ENCODE measurements at places on chromosomes 5 and 9.
A peak's percentile ranks its signal among the peaks of the same experiment; 100 is the strongest.

DNA sequence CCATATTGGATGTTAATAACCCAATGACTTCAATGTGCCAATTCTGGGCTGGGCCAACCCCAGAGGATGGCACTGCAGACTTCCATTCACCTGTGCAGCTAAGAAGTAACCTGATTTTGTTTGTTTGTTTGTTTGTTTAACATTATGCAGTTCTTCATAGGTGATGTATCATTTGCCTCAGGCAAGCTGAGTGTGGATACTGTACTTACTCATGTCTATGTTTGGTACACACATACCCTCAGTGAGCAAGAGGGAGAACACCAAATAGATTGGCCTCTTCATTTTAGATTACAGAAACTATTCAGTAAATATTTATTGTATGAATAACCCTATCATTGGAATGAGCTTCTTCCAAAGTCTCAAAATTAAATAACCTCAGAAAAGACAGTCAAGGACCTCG lies 180.2 kb upstream of the SMC2 start:
- H3K27me3 ChIP-seq = no peaks in the 10 kb centered on the region
- no peak for DNase-seq
- no peak overlapping the region for H3K4me3 ChIP-seq
- no peak overlapping the region for H3K27ac ChIP-seq
- H3K36me3 ChIP-seq = no peaks in the 10 kb centered on the region
- H3K4me1 ChIP-seq = no peaks in the 10 kb centered on the region

DNA sequence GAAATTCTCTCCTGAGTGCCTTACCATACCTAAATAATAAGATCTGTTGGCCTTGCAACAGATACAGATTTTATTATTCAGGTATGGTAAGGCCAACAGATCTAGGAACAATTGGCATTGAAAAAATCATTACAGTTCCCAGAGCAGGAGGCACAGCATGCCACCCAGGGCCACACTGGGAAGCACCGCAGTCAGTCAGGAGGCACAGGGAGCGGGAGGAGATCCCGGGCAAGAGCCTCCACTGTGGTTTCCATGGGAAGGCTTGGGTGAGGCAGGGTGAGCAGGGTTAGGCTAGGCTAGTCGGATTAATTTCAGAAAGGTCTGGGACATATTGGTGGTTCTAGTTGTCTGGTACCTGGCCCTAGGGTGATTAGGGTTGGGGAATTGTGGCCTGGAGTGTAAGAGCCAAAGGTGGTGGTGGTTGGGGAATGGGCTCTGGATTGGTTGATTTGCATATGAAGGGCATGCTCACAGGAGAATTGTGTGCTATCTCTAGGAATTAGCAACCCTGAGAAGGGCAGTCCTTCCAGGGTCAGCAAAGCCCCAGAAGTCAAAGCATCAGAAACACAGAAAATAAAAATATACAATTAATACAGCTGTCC lies 111.4 kb downstream of the PDE8B start:
- no peak overlapping the region for H3K4me3 ChIP-seq
- no peaks in the 10 kb centered on the region for H3K36me3 ChIP-seq
- H3K27ac ChIP-seq = no peak overlapping the region
- H3K4me1 ChIP-seq = peaks cover 6% of the 10 kb centered on the region

GRCh38 chr5:124628721-124629596 lies 117.5 kb downstream of the ZNF608 start:
- no peak for DNase-seq
- H3K4me3 ChIP-seq = no peak overlapping the region
- H3K27ac ChIP-seq = peak overlapping the region; percentile 90
- peaks cover 13% of the 10 kb centered on the region for H3K36me3 ChIP-seq

DNA sequence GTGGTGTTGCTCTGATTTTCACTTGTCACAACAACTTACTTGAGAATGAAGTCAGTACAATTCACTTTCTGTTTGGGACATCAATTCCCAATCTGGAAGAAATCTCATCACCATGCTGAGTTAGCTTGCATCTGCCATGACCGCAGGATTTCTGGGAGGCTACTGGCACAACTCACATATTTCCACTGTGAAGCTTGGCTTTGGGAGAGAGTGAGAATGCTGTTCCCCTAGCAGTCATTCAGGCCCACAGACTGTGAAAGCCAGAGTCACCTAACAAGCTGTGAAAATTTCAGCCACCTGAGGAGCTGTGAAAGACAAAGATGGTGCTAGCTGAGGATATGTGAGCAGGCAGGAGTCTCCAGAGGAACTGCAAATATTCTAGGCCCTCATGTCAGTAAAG lies 365.2 kb upstream of the TUSC1 start:
- no peaks in the 10 kb centered on the region for H3K4me1 ChIP-seq
- H3K4me3 ChIP-seq = no peak overlapping the region
- no peaks in the 10 kb centered on the region for H3K36me3 ChIP-seq

DNA sequence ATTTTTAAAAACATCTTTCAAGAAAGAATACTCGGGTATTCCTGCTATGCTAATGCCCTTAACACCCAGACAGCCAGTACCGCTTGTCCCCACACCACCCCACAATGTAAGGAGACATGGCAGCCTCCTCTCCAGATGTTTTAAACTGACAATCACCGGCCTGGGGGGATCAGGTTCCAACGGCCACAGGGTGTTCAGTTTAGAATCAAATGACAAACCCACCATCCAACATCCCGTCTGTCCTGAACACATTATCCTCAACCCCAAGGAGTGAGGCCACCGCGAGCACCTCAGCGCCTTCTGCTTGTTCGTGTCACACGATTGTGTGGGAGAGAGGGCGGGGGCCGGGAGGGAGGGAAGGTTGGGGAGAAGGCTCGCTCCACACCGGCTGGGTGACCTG lies 152.8 kb downstream of the PAX5 start:
- H3K27ac ChIP-seq = no peak overlapping the region
- H3K36me3 ChIP-seq = no peaks in the 10 kb centered on the region
- H3K4me1 ChIP-seq = no peaks in the 10 kb centered on the region
- DNase-seq = no peak
- H3K27me3 ChIP-seq = peaks cover 67% of the 10 kb centered on the region

- DNase-seq = no peak
- peaks cover 11% of the 10 kb centered on the region for H3K36me3 ChIP-seq
- H3K27me3 ChIP-seq = no peaks in the 10 kb centered on the region
- no peak overlapping the region for H3K4me3 ChIP-seq
- no peak overlapping the region for H3K27ac ChIP-seq
These were observed 219.2 kb downstream of the DCP2 start for GRCh38 chr5:113195771-113196170.

- no peak for DNase-seq
- peaks cover 4% of the 10 kb centered on the region for H3K36me3 ChIP-seq
- no peak overlapping the region for H3K4me3 ChIP-seq
- no peaks in the 10 kb centered on the region for H3K4me1 ChIP-seq
- H3K27ac ChIP-seq = no peak overlapping the region
These were observed 144.2 kb upstream of the EPB41L4A start for GRCh38 chr5:112563169-112563826.

GRCh38 chr5:168469816-168470215 lies 16.5 kb upstream of the RARS1 start:
- H3K27me3 ChIP-seq = no peaks in the 10 kb centered on the region
- H3K4me3 ChIP-seq = no peak overlapping the region
- peaks cover 30% of the 10 kb centered on the region for H3K36me3 ChIP-seq
- DNase-seq = no peak

- no peak overlapping the region for H3K27ac ChIP-seq
- DNase-seq = no peak
- H3K27me3 ChIP-seq = peaks cover 11% of the 10 kb centered on the region
- peaks cover 2% of the 10 kb centered on the region for H3K36me3 ChIP-seq
- H3K4me1 ChIP-seq = peaks cover 15% of the 10 kb centered on the region
- no peak overlapping the region for H3K4me3 ChIP-seq
These were observed 212.4 kb downstream of the RFK start for GRCh38 chr9:76181781-76182180.

GRCh38 chr9:4081956-4082355 lies 217.9 kb downstream of the GLIS3 start:
- H3K27ac ChIP-seq = no peak overlapping the region
- H3K36me3 ChIP-seq = peaks cover 9% of the 10 kb centered on the region
- H3K4me1 ChIP-seq = peaks cover 26% of the 10 kb centered on the region
- no peak overlapping the region for H3K4me3 ChIP-seq
- no peak for DNase-seq

DNA sequence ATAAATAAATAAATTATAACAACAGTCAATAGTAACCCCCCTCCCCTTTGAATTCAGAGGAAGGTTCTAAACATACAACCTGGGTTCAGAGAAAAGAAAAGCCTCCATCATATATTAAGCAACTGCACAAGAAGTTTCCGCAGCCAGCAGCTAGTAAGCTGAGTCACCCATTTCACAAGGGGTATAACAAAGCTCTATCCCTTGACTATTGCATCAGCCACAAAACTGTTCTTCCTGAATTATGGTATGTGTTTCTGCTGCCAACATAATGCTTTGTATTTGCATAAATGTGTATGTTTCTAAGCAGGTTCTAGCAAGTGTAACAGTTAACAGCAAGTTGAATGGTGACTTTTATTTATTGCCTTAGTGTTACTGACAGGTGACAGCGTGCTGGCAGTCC lies 6.8 kb upstream of the CEP120 start:
- no peaks in the 10 kb centered on the region for H3K36me3 ChIP-seq
- no peak overlapping the region for H3K27ac ChIP-seq

DNA sequence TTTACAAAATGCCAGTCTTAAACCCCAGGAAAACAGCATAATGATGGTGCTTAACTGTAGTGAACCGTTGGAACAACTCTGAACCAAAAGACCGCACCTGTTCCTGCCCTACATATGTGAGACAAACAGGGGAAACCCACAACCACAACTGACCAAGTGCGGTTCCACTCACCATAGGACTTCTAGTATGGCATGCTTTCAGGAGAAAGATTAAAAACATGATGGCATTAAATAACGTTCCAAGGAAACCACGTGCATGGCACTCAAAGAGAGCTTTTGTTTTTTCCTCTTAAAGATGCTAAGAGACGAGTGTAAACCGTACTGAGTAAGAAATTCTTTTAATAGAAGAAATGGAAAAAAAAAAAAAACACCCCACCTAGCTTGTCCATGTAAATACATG lies 119.8 kb downstream of the SSBP2 start:
- peaks cover 9% of the 10 kb centered on the region for H3K36me3 ChIP-seq
- no peak overlapping the region for H3K4me3 ChIP-seq
- H3K4me1 ChIP-seq = peaks cover 10% of the 10 kb centered on the region
- no peak for DNase-seq
- no peaks in the 10 kb centered on the region for H3K27me3 ChIP-seq

- H3K27me3 ChIP-seq = no peaks in the 10 kb centered on the region
These were observed 27.6 kb downstream of the TCF7 start for GRCh38 chr5:134142052-134142451.

DNA sequence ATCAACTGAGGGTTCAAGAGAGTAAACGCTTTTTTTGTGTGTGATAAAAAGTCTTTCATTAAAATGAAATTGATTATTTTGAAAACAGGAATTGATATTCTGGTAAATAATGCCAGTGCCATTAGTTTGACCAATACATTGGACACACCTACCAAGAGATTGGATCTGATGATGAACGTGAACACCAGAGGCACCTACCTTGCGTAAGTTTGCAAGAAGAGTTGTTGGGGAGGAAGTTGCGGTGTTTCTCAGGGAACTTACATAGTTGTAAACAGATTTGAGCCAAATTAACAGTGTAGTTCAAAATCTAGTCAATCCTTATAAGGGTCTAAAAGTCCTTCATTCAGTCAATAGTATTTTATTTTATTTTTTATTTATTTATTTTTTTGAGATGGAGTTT lies 28.9 kb downstream of the HSDL2 start:
- no peak for DNase-seq
- no peak overlapping the region for H3K4me3 ChIP-seq
- no peaks in the 10 kb centered on the region for H3K4me1 ChIP-seq
- H3K27me3 ChIP-seq = no peaks in the 10 kb centered on the region

DNA sequence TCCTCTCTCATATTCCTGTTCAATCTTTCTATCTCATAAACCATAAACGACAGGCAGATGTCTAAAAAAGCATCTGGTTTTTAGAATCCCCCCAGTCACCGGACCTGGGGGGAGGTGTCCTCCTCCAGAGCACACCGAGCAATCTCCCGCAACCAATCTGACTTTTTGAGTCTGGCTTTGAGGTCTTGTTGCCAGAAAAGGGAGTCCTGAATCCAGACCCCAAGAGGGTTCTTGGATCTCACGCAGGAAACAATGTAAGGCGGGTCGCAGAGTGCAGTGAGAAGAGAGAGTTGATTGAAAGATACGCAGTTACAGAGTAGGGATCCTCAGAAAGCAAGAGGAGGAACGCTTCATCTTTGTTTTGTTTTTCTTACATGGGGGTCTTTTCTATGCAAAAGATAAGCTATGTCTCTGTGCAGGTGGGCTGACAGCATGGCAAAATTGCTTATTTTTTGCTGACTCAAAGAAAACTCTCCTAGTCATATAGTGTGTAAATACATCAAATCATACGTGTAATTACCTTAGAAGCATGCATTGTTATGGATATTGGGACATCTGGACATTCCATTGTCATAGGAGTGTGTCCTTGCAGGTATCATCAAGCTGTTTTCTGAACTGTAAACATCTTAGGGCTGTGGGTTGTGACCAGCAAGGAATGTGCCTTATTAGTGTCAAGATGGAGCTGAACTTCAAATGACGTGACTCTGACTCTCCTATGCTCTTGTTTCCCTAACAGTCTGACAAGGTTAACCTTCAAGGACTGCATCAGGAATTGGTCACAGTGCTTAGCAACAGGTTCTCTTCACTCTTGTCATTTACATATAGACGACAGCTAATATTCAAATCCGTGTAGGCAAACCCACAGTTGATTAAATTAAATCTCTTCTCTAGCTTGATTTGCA lies 159.3 kb upstream of the DAPK1 start:
- no peaks in the 10 kb centered on the region for H3K36me3 ChIP-seq
- peaks cover 16% of the 10 kb centered on the region for H3K4me1 ChIP-seq
- peak overlapping the region; percentile 82 for H3K4me3 ChIP-seq
- no peak for DNase-seq

GRCh38 chr5:157524887-157525286 lies 50.7 kb downstream of the ADAM19 start:
- peaks cover 1% of the 10 kb centered on the region for H3K4me1 ChIP-seq
- peaks cover 1% of the 10 kb centered on the region for H3K36me3 ChIP-seq
- no peaks in the 10 kb centered on the region for H3K27me3 ChIP-seq
- H3K4me3 ChIP-seq = no peak overlapping the region
- no peak for DNase-seq

DNA sequence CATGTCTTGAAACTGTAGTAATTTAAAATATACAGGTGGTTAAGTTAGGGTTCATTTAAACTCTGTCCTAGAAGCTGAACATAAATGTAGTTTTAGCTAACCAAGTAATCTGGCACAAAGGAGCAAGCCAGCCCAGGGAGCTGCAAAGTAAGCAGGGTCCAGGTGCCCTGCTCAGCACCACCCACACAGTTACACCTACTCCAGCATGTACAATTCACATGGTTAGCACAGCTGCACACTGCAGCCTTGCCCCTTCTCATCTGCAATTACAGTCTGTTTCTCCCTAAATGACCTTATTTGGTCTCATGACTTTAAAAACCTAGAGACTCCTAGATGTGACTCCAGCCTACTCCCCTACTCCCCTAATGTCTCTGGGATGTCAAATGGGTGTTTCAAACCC lies 128.4 kb downstream of the EPB41L4A start:
- peaks cover 5% of the 10 kb centered on the region for H3K4me1 ChIP-seq
- H3K4me3 ChIP-seq = no peak overlapping the region
- DNase-seq = no peak
- H3K36me3 ChIP-seq = no peaks in the 10 kb centered on the region

All from progenitor cell of endocrine pancreas (in vitro differentiated cells).